Activated CD4-positive, alpha-beta T cell treated with anti-CD3 and anti-CD28 coated beads, Interleukin-2, amount 50 U/mL, for 24 hours (primary cell): ENCODE measurements at places on chromosomes 1 and 21.
A peak's percentile ranks its signal among the peaks of the same experiment; 100 is the strongest.

GRCh38 chr21:25561668-25562641 is 45.3 kb downstream of the MRPL39 start:
- DNase-seq = peak; percentile 84

DNA sequence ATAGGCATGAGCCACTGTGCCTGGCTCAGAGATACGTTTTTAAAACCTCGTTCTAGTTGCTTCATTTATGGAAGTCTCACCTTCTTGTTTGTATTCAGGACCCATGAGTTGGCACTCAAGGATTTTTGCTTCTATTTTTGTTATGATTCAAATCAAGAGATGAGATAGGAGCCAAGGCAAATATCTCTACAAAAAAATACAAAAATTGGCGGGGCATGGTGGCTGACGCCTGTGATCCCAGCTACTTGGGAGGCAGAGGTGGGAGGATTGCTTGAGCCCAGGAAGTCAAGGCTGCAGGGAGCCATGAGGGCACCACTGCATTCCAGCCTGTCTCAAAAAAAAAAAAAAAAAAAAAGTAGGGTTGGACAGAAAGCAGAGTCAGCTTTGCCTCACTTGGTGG is 36.8 kb upstream of the ERRFI1 start:
- DNase-seq = no peak

- no peak for DNase-seq
Measured at GRCh38 chr21:44290327-44291077, 4.8 kb downstream of the AIRE start.

DNA sequence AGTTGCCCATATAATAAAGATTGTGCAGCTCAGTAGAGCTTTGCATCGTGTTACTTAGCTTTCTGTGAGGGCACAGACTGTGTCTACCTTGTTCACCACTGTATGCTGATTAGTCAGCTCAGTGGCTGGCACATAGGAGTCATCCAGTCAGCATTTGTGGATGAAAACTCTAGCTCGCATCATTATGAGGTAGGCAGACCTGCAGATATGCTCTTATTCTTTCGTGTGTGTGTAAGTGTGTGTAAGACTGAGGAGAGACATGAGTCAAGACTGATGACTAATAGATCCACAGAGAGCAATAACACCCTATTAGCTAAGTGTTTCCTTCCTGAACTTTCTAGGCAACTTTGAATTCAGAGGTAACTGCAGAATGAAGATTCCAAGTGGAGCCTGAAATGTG is 17.1 kb downstream of the TTF2 start:
- peak; percentile 71 for DNase-seq

GRCh38 chr1:68140536-68140935 is 90.1 kb upstream of the DIRAS3 start:
- DNase-seq = no peak

DNA sequence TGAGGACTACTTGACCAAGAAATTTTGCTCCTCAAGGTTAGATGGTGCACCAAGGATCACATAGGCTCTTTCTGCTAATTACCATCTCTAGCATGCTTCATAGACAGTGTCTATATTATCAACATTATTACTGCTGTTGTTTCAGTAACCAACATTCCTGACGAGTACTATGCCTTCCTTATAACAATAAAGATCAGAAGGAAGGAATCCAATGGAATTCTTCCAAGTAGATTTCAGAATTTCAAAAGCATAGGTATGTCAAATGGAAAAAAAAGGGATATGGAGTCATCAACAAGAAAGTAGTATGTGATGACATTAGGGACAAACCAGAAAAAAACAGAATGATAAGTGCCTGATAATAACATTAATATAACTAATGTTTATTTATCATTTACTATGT is 39.6 kb upstream of the LPGAT1 start:
- DNase-seq = no peak

DNA sequence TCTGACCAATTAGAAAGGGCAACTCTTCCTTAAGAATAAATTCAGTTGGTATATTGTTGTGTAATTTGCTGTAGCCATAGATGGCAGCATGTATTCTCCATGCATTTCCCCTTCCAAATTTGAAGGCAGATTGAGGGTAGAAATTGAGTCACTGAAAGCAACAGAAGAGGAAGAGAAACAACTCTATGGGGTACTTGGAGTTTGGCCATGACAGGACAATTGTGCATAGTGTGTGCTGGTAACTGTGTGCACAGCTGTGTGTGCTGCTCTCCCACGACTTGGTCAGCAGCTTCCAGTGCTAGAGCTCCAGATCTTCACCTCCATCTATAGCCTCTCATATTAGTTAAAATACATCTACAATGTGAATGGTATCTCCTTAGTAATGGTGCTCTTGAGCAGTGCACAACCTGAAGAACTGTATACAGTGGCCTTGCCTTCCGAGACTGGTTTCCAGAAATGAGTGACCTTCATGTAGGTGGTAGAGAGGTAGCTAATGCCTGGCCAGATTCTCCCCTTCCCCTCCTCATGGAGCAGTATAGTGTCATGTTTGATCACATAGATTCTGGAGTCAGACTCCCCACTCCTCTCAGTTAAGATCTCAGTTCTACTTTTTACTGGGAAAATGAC is 882 bp upstream of the FCAMR start:
- no peak for DNase-seq

DNA sequence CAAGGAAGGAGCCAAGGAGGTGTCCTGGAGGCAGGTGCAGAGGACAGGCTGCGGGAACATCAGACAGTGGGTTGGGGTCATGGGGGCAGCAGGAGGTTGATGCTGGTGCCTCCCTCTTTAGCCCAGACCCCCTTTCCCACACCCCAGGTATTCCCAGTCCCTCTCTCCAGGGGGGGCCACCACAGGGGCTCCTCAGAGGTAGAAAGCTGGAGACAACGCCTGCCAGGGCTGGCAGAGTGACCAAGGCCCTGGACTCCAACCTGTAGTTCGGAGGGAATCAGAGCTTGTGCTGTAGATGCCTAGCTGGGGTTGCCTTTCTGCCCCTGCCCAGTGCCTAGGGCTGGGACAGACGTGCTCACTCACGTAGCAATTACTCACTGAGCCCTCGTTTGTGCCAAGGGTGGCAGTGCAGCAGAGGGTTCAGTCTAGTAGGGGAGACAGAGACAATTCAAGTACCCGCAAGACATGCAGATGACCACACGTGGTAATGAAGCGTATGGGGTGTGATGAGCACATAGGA is 148.2 kb downstream of the PTPRU start:
- no peak for DNase-seq

DNA sequence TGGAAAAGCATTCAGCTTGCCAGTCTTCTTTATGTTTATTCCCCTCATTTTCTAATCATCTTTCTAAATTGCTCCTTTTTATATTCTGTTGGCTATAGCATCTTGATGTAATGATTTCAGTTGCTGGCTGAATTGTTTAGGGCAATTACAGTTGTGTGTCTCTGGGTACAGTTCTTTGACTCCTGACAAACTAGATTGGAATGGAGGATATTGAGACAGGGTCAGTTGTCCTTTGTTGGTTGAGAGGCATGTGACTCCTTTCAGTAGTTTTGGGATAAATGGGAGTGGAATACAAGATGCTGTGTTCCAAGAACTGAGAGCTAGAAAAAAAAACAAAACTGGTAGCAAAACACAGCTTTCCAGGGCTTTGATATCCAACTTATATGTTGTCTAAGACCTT is 1.5 kb downstream of the CENPF start:
- no peak for DNase-seq

DNA sequence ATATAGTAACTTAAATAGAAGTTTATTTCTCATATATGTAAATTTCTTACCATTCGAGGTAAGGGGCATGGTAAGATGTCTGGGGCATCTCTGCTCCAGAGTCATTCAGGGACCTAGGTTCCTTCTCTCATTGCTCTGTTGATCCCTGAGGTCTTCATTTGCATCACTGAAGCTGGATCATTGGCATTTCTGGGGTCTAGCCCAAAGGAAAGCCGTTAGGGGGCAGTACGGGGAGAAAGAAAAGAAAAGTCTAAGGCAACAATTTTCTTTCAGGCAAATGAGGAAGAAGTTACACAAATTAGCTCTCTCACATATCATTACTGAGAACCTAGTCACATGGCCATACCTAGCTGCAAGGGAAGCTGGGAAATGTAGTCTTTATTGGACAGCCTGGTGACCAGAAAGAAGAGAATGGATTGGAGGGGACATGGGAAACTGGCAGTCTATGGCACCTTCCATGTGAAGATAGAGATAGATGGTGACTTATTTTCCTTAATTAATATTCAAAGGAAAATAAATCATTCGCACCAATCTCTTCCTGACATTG is 10.2 kb upstream of the SUSD4 start:
- no peak for DNase-seq

- DNase-seq = no peak
Measured at GRCh38 chr1:54238353-54239034, 38.5 kb downstream of the MRPL37 start.

- DNase-seq = no peak
Measured at GRCh38 chr1:66296370-66296769, 237.6 kb upstream of the SGIP1 start.

DNA sequence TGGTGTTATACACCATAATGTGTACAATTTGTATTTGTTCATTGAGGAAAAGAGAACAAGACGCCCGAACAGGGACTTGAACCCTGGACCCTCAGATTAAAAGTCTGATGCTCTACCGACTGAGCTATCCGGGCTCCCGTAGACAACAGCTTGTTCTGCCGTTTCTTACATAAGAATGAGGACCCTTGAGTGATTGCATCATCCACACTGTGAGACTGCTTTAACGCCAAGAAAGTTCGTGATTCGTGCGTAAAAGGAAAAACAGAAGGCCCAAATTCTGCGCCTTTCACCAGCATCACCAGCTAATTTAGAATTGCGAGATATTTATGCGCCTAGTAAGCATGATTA is 9.3 kb upstream of the MDM4 start:
- peak; percentile 90 for DNase-seq

GRCh38 chr1:25810341-25811299 is 9.1 kb upstream of the MTFR1L start:
- DNase-seq = peak; percentile 73

GRCh38 chr1:180231506-180231921 is 1.4 kb downstream of the LHX4 start:
- no peak for DNase-seq

DNA sequence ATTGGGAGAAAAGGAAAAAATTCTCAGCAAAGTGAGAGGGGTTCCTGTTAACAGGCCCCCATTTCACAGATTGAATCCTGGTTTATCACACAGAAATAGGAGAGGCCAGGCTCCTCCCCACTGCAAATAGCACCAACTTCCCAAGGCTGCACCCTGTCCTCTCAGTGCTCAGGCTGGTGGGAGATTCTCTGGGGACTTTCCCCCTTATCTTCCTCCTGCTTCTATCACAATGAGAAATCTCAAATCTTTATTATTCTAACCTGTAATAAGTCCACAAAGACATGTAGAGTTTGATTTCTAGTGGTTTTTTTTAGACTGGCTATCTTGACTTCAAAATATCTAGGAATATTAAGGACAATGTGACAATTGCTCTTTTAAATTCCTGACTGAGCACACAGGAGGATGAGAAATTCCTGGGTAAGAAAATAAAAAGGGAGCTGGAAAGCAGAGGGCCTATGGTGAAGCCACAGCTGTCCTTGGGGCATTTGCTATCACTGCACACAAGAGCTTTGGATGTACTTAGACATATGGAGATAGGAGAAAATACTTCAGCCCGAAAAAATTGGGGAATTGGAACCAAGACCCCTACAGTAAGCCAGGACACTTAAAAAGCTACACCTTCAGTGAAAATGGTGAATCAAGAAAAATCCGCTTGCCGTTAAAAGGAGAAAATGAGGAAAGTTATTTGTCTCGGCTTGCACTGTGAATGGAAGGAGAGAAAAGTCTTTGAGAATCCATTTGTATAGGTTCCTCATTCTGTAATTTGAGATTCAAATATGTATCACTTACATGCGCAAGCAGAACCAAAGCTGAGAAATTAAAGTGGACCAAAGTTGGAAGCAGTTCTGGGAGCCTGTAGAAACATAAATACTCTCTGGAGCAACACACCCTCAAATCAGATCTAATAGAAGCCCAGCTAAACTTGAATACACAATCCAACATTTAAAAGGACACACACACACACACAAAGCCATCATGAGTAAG is 65.9 kb upstream of the C1orf105 start:
- DNase-seq = no peak

GRCh38 chr1:158422212-158422611 is 3.8 kb downstream of the OR10K2 start:
- DNase-seq = no peak

GRCh38 chr1:87977145-87977544 is 648.5 kb downstream of the LMO4 start:
- no peak for DNase-seq

DNA sequence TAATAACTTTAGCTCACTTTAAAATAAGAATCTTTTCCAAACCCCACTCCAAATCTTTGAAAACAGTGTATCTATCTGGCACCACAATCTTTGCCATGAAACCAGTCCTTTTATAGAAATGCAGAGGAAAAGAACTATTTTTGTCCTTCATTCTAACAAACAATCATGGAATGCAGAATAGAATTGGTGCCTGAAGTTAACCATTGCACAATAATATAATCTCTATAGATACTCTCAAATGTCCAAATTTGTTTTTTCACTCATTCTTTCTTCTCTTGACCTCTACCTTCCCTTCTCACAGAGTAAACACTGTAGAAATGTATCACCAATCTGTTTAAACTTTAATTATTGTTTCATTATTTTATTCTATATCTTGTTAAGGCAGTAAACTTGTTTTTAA is 34.8 kb downstream of the TTLL7 start:
- DNase-seq = no peak

- no peak for DNase-seq
Measured at GRCh38 chr1:9317072-9317471, 24.4 kb downstream of the SPSB1 start.

DNA sequence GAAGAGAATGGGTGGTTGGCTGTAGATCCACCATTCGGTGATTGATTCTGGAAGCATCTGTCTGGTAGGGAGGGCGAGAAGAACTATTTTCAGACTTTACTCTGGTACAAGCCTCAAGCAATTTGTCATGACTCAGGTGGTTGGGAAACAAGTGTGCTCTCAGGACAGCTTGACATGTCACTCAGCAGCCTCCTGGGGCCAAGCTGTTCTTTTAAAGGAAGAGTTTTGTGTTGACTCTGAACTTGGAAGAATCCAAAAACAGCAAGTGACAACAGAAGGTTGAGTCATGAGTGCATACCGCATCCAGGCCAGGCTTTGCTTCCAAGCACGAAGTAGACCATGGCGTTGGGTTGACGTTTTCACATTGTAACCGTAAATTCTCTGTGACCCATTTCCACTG is 65.9 kb downstream of the CLIC6 start:
- no peak for DNase-seq

- no peak for DNase-seq
Measured at GRCh38 chr1:118504221-118504644, 319.2 kb upstream of the SPAG17 start.

- no peak for DNase-seq
Measured at GRCh38 chr21:37207441-37208009, 59.6 kb downstream of the VPS26C start.
